ENCODE measurements at places on chromosomes 16 and 17.

- no peak for DNase-seq
These were observed 179.8 kb downstream of the KATNIP start for GRCh38 chr16:27729516-27730304.

GRCh38 chr17:81366648-81367047 lies 28.6 kb upstream of the BAHCC1 start:
- DNase-seq: no peak

DNA sequence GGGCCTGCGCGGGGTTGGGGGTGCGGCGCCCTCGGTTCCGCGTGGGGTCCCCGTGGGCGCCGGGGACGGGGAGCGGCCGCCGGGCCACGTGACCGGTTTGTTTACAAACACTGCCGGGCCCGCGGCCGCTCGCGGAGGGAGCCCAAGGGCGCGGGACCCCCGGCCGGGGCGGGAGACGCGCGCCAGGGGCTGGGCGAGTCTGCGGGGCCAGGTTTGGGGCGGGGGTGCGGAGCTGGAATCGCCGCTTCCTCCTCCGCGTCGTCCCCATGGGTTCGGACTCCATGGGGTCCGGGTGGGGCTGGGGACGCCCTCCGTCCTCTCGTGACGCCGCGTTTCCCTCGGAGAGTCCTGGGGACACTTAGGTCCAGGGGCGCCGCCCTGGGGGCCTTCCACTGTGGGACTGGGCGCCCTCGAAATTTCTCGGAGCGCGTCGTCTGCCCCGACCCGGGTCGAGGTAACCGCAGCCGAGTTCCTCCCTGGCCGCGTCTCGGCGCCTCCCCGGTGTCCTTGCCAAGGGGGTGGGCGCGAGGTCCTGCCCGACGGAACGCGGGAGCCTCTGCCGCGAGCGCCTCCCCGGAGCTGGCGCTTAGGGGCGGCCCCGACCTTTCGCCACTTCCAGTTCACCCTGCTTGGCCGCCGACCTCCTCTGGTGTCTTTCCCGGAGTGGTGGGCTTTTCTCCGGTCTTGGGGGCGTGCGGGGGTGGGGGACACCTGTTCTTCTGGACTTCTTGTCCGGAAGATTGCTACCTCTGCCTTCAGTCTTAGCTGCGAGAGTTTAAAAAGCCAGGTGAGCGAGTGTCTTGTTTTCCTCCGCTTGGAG lies 684 bp downstream of the YPEL2 start:
- DNase-seq: no peak

- peak; percentile 49 for DNase-seq
These were observed 53.0 kb downstream of the TUBD1 start for GRCh38 chr17:59839651-59840328.

- no peak for DNase-seq
These were observed 81.5 kb upstream of the MED9 start for GRCh38 chr17:17395246-17395802.

DNA sequence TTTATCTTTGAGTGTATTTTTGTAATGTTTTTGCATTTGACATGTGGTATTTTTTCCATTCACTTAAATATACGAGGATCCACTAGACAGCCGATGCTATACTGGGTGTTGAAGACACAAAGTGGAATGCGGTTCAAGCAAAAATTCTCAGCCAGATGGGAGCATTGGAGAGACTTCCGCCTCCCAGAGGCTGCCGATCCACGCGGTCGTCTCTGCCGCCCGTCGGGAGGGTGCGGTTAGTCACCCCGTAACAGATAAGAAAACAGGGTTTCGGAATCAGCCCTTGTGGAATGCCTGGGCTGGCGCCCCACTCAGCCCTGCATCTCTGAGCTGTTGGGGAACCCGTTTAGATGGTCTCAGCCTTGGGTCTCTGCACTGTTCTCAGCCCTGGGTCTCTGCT lies 7.3 kb downstream of the GSE1 start:
- DNase-seq: no peak

GRCh38 chr16:58847902-58848661 lies 114.0 kb upstream of the GOT2 start:
- DNase-seq: no peak

- DNase-seq: no peak
These were observed 344 bp downstream of the PSME3IP1 start for GRCh38 chr16:57185446-57185944.

- no peak for DNase-seq
These were observed 71.1 kb downstream of the BANP start for GRCh38 chr16:88022076-88023042.

- no peak for DNase-seq
These were observed 11.1 kb downstream of the BAHCC1 start for GRCh38 chr17:81406117-81406953.

- DNase-seq: no peak
These were observed 36.7 kb upstream of the ABR start for GRCh38 chr17:1216217-1217088.

GRCh38 chr17:82402865-82403264 lies 15.3 kb upstream of the HEXD start:
- no peak for DNase-seq

DNA sequence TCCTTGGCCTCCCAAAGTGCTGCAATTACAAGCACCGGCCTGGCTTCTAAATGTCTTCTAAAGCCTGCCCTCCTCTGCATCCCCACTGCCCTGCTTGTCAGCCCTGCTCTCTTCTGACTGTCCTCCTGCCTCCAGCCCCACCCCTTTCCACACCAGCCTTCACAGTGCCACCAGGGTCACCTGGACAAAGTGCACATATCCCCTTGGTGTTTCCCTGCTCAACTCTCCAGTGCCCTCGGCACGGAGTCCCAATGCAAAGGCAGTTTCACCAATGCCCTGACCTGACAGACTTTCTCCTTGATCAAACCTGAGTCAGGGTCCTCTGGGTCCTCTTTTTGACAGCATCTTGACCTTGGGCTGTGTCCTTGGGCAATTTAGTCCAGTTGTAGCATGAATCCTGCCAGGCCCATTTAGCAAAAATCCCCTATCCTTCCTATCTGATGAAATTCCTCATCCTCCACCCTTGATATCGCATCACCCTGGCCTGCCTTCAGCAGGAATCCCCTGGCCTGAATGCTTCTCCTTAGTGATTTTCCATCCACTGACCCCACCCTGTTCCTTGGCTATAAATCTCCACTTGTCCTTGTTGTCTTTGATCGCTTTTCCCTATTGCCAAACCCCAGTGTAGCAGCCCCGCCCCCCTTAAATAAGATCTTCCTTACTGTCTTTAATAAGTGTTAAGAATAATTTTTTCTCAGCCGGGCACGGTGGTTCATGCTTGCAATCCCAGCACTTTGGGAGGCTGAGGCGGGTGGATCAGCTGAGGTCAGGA lies 42.7 kb upstream of the ETV4 start:
- no peak for DNase-seq

DNA sequence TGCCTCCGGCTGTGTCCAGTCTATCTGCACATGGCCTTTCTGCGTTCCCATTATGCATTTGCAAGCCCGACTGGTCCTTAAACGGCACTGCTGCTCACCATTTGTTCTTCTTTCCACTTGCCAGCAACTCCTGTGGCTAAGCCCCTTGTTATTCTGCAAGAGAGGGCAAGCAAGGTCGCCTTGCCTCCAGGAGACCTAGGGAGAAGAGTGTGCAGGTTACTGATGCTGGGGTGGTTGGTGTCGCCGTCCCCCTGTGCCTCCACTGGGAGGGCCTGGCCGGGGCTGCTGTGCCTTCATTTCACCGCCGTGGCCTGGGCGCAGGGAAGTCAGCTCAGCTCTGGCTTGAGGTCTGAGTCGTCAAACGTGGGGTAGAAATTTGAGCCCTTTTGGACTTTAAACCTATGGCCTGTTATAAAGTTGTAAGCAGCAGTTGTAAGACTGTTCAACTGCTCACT lies 12.7 kb downstream of the SLC6A4 start:
- no peak for DNase-seq

- DNase-seq: no peak
These were observed 8.1 kb downstream of the CYGB start for GRCh38 chr17:76529224-76530094.

GRCh38 chr17:34451313-34451712 lies 88.3 kb upstream of the CCL1 start:
- DNase-seq: no peak
